ENCODE measurements at places on chromosomes 11 and 22.
A peak's percentile ranks its signal among the peaks of the same experiment; 100 is the strongest.

DNA sequence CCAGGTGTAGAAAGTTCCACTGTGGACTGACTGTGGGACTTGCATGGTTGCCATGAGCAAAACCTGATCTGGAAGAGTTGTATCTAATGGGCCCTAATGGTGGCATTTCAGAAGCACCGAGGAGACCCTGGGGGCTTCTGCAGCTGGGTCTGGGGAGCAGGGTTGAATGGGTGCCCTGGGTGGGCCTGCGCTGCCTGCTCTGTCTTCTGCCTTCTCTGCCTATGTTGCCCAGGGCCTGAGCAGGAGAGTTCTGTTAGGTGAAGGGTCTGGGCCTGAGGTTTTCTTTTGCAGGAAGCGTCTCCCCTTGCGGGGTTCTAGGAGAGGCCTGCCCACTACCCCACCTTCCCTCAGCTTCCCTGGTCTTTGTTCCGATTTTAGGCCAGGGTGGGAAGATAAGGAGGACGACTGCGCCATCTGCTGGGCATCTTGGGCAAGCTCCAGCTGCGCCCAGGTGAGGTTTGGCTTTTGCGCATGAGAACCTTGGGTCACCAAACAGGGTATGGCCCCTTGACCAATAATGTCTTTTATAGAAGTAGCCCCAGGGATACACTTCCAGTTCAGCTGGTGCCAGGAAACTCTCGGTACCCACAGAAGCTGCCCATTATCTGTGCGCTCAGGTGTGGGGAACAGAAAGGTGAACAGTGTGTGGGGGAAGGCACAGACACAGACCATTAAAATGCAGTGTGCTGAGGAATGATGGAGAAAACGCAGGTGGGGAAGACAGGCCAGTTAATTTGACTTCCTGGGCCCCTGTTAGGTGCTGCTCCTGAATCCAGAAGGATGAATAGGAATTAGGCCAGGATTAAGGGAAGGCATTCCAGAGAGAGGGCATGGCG, 23.2 kb downstream of the COMMD9 start:
- peak; percentile 56 for DNase-seq

- no peak for DNase-seq
Observed at GRCh38 chr11:121369366-121369765, 76.8 kb downstream of the SC5D start.

GRCh38 chr11:46913484-46913883, 4.9 kb downstream of the LRP4 start:
- no peak for DNase-seq

- no peak for DNase-seq
Observed at GRCh38 chr22:46056546-46057245, 79.7 kb upstream of the WNT7B start.

GRCh38 chr11:117417856-117418255, 90.2 kb downstream of the CEP164 start:
- DNase-seq: no peak

- DNase-seq: peak; percentile 93
Observed at GRCh38 chr22:41800348-41801146, at the start of gene CCDC134. CCDC134 (plus strand) TSS chr22:41800679; CDS start chr22:41808891, 8,212 bp downstream.

DNA sequence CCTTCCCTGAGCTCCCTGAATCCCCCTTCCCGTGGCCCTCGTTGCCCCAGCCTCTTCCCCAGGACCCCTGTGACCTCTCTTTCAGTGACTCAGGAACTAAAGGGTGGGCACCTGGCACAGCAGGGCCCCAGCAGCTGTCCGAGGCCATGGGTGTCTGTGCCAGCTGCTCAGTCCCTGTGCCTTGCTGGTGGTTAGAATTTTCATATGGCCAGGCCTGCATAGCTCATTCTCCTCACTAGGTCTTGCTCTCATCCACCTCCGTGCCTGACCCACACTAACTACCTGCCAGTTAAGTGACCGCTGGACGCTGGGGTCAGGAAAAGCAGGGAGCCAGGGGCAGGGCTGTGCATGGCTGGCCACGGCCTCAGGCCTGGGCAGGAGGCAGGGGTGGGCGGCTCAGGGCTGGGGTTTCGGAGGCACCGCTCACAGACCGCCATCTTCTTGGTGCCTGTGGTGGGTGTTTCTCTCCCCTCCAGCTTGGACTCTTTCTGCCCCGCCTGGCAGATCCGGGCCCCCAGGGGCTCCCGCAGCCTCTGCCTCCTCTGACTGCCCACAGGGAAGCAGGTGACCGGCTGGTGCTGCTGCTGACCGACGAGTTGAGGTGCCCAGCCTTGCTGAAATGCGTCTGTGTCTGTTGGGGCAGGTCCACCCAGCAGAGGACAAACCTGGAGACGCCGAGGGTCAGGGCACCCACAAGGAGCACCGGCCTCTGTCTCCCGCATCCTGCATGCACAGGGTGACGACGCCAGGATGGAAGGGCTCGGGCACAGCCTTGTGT, 20.3 kb downstream of the MRGPRD start:
- DNase-seq: no peak

DNA sequence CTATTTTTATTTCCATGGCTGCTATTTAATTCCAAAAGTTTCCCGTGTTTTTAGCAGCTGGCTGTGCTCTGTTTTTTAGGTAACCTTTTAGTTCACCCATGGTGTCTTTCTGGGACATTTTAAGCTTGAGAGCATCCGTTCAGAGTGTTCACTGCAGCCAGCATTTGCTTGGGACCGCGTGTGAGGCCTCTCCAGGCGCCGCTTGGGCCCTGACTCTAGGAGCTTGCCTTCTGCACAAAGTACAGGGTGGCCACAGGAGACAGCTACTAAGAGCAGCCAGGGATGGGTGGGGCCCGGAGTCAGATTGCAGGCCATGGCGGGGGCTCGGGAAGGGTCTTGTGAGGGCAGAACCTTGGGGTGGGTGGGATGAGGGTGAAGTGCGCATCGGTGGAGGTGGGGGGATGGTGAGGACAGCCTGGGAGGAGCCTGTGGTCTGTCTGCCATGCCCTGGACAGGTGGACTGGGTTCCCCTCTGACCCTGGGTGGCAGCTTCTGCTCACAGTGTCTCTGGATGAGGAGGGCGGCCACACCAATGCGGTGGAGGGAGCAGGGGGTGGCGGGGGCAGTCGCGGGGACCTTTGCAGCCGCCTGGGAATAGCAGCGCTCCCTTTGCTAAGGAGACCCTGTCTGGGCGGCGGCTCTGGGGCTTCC, 288.1 kb downstream of the TBC1D22A start:
- no peak for DNase-seq

DNA sequence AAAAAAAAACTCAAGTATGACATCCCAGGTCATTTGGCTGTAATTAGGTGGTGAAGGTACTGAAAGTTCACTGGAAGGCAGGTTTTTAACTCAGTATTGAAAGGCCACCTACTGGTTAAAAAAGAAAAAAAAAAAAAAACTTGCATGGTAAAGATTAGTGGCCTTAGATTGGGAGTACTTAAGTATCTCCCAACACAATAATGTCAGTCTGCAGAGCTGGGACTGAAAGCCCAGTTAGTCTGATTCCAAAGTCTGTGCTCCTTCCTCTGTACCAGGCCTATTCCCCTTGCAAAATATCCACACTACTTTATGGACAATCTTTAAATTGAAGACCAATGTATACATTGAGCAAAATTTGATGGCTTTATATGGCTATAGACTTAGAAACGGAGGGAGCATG, 85.5 kb downstream of the NOX4 start:
- no peak for DNase-seq

GRCh38 chr11:119982517-119983239, 155.2 kb downstream of the TRIM29 start:
- no peak for DNase-seq

GRCh38 chr11:118834427-118835028, 43.6 kb upstream of the DDX6 start:
- peak; percentile 35 for DNase-seq

DNA sequence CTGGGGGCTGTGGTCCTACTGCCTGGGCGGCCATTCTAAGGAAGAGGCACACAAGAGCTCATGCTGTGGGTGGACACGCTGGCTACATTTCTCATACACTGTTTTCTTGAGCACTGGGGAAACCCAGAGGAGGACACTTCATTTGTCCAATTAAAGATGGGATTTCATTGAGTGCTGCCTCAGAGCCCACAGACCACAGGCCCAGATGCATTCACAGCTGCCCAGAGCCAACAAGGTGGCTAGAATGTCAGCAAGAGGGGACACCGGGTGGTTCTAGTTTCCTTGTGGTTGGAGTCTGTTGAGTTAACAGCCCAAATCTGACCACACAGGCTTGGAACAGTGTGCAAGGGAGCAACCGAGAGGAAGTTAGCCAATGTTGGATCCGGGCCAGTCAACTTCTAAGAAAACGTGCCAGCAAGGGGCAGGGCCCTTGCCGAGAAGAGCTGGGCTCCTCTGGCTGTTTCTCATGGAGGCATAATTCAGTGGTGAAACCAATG, 35.0 kb upstream of the SORL1 start:
- peak; percentile 61 for DNase-seq

GRCh38 chr22:24319451-24319850, 48.8 kb downstream of the SPECC1L start:
- DNase-seq: no peak

DNA sequence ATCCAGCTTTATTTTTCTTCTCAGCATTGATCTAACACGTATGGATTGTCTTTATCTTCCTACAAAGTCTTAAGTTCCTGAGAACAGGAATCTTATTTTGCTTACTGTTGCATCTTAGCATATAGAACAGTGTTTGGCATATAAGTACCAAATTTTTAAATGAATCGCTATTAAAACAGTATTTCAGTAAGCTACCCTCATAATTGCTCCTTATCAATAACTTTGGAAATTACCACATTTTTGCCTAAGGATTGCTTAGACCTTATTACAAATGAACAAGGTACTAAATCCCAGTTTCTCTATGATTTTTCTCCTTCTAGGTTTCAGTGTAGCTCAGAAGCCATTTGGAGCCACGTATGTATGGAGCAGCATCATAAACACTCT, 9.7 kb downstream of the DEPDC7 start:
- DNase-seq: no peak

DNA sequence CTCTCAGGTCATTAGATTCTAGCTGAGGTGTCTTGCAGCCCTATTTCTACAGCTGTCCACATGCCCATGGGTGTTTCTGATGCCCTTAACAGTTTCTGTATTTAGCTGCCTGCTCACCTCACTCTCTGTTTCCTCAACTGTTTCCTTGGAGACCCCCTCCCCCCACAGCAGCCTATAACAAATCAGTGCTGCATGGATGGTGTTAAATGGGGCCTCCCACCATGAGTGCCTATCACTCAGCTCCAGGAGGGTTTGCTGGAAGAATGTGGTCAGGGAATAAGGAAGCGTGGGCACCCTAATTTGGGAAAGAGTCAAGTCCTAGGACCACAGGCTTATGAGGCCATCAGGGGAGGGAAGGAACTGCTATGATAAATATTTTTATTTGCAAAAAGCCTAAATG, 8.6 kb downstream of the KLHL35 start:
- no peak for DNase-seq

- peak; percentile 5 for DNase-seq
Observed at GRCh38 chr11:121106812-121107211, 5.8 kb downstream of the TECTA start.

- no peak for DNase-seq
Observed at GRCh38 chr11:101255036-101255435, 125.4 kb upstream of the PGR start.

- no peak for DNase-seq
Observed at GRCh38 chr22:22009661-22010060, 27.1 kb upstream of the TOP3B start.

DNA sequence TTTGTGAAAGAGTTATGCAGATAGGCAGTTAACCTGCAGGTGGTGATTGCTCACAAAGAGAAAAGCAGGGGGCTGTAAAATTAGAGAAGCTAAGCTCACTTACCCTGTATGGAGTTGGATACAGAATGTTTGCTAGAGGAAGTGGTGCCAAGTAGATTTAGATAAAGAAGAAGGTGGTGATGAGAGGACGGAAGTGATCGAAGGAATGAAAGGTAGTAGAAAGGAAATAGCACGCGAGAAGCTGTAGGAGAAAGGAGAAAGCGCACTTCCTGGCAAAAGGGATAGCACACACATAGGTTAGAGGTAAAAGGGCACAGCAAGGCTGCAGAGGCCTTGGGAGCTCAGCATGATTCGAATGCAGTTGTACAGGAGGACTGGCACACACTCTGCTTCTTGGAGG, 87.3 kb upstream of the CTSC start:
- DNase-seq: no peak

DNA sequence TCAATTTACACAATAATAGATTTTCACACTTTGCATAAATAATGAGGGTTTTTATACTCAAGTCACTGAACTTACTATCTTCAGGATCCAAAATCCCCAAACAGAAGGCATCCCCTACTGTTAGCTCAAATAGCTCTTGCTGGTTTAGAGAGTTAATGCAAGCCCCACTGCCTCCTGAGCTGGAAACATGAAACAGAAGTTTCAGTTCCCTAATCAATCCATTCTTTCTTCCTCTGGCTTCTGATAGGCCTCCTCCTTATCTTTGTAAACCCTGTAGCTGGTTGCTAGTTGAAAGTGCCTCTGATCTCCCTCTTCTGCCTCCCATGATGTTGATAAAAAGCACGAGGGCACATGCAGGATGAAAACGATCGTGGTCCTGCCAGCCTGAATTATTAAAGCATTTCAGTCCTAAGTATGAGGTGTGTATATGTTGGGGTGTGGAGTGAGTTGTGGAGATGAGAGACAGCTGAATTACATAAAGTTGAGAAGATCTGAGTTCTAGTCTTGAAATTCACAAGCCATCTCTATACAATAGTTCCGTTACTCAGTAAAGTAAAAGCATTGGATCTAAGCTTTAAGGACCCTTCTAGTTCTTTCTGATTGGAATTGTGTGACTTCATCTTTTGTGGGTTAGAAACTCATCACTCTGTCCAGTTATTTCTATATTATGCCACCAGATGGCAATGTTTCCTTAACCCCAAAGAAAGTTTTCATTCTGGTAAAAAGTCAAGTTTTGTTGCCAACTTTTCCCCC, 35.0 kb upstream of the EHF start:
- DNase-seq: peak; percentile 30

- DNase-seq: no peak
Observed at GRCh38 chr22:49668402-49668801, 159.3 kb downstream of the BRD1 start.

DNA sequence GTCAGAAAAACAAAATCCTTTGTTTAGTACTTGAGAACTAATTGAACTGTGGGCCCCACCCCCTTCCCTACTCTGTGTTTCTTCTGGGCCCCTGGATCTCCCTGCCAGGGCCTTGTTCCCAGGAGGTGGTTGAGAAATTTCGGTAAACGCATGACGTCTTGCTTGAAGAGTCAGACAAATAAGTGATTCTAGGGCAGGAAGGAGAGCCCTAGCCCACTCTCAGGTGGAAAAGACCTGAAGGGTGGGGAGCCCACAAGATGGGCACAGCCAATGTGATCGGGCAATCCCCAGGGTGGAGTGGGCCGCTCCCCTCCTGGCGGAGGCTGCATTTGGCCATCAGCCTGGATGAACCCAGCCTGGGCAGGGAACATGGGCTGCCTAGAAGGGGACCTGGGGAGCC, 16.8 kb upstream of the P2RY2 start:
- DNase-seq: no peak

All from activated CD4-positive, alpha-beta T cell treated with anti-CD3 and anti-CD28 coated beads, Interleukin-2, amount 50 U/mL, for 16 hours (primary cell).